Tibial artery (tissue), 4 donors: ENCODE measurements at places on chromosomes 16 and 17.

DNA sequence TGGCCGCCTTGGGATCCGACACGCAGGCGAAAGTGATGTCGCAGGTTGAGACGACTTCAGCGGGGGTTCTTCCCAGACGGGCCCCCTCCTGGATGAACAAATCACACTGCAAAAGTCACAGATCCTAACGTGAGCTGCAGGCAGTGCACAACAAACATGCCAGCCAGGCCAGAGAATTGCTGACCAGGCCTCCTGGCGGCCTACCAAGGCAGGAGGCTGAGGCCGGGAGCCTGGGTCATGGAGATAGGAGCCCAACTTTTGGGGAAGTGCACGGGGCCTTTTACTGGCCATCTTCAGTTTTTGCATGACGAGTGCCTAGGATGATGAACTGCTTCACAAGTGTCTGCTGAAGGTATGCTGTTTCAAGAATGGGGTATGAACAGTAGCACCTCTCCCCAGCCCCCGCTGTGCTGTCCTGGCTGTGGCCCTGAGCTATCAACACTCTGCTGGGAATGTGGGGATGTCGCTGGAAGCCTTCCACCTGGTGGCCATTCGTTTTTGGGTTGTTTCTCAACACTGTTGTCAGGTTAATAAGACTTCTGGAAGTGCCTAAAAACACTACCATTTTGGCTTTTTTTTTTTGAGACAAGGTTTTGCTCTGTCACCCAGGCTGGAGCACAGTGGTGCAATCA, 12.2 kb upstream of the ROGDI start:
- DNase-seq: no peak
- no peaks in the 10 kb centered on the region for H3K27me3 ChIP-seq
- H3K27ac ChIP-seq: no peak overlapping the region
- H3K36me3 ChIP-seq: peaks cover 60% of the 10 kb centered on the region
- no peak overlapping the region for H3K4me3 ChIP-seq

DNA sequence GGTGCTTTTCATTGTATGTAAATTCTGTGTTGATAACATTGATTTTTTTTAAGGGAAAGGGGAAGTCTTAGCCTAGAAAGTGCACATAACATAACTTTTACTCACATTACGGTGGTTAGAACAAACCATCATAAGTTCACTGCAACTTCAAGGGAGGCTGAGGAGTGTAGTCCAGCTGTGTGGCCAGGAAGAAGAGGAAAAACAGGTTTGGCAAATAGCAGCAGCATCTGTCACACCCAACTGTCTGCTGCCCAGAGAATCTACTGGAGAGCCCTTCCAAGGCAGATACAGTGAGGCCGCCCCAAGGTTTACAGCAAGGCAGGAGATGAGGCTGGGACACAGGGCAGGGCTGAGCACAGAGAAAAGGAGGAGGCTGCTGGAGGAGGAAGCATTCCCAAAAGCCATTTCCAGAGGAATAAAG, 60.6 kb downstream of the AIPL1 start:
- DNase-seq: no peak
- no peak overlapping the region for H3K27ac ChIP-seq
- no peak overlapping the region for H3K4me3 ChIP-seq
- no peaks in the 10 kb centered on the region for H3K36me3 ChIP-seq
- peaks cover 13% of the 10 kb centered on the region for H3K27me3 ChIP-seq
- H3K4me1 ChIP-seq: no peaks in the 10 kb centered on the region

GRCh38 chr17:55746466-55746865, 4.4 kb upstream of the PCTP start:
- no peak overlapping the region for H3K27ac ChIP-seq
- H3K4me3 ChIP-seq: no peak overlapping the region

DNA sequence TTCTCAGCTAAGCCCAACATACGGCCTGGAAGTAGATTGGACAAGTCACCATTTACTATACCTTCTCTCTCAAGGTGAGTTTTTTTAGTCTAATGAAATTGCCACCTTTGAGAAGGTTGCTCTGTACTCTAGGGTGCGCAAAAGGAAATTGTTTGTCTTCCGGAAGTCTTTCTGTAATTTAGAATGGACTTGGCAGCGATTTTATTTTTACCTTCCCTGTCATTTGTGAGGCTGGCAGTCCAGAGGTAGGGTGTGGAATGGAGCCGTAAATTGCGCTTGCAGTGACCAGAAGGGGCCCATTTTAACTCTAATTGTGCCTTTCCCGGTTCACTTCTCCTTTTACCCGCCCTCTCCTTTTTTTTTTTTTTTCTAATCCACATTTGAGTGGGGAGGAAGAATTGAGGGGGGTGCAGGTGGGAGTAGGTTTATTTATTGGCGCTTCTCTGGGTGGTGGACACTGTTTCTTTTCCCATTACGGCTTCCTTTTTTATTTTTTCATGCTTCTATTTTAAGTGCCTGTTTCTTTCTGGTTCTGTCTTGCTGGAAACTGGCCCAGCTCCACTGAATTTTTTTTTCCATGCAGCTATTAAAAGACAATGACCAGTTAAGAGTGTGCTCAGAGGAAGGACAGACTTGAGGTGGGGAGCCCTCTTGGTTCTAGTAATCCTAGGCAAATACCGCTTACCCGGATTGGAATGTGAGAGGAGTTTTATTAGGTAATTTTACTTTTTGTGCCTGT, 89.7 kb upstream of the CLEC18A start:
- H3K4me1 ChIP-seq: peaks cover 29% of the 10 kb centered on the region
- no peaks in the 10 kb centered on the region for H3K36me3 ChIP-seq
- no peaks in the 10 kb centered on the region for H3K27me3 ChIP-seq
- H3K4me3 ChIP-seq: peak overlapping the region; percentile 10

DNA sequence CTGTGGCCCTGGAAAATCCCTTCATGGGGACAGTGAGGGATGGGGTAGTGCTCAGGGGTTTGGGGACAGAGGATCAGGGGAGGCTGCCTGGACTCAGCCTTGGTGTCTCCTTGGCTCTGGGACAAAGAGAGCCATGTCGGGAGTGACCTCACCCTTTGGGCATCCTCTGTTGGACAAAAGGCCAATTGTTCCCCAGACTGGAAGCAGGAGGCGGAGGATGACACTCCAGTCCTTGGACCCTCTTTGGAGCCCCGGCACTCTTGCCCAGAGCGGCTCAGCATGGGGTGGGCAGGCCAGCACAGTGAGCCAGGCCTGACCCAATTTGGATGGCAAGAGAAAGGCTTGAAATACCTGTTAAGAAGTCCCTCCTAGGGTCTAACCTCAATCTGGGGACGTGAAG, 39.4 kb upstream of the PHB1 start:
- H3K4me3 ChIP-seq: no peak overlapping the region
- no peaks in the 10 kb centered on the region for H3K27me3 ChIP-seq
- no peak overlapping the region for H3K27ac ChIP-seq
- no peaks in the 10 kb centered on the region for H3K4me1 ChIP-seq

GRCh38 chr17:77019893-77020379, 120.8 kb upstream of the SEC14L1 start:
- no peak overlapping the region for H3K27ac ChIP-seq
- no peaks in the 10 kb centered on the region for H3K4me1 ChIP-seq
- H3K27me3 ChIP-seq: no peaks in the 10 kb centered on the region
- no peaks in the 10 kb centered on the region for H3K36me3 ChIP-seq

DNA sequence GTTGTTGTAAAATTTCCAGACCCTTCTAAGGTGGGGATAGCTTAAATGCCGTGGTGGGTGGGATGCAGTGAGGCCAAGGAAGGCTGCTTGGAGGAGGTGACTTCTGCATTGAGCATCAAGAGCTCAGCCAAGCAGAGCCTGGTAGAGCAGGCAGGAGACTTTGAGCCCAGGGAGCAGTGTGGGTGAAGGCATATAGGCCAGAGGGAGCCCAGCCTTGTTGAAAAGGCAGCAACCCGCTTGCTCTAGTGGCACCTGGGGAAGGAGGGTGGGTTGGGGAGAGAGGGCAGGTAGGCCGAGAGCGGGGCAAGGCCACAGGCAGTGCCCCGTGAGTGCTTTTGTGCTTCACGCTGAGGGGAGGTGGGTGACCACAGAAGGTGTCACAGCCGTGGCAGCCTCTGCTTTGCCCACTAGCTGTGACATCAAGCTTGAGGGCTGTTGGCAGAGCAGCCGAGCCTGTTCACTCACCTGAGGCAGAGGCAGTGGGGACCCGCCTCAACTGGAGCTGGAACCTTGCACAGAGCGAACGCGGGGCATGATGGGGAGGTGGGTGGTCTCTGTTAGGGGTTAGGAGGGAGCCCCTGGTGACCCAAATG, 56.1 kb downstream of the IRF8 start:
- DNase-seq: no peak
- no peak overlapping the region for H3K27ac ChIP-seq
- no peaks in the 10 kb centered on the region for H3K27me3 ChIP-seq

GRCh38 chr16:84819644-84820304, at the start of gene CRISPLD2:
TSS of gene CRISPLD2 (plus strand) at chr16:84819985. CDS start at chr16:84838496, 18,511 bp downstream.
- peak within 1 kb of the TSS; percentile 30 for H3K27ac ChIP-seq
- H3K4me1 ChIP-seq: peaks cover 22% of the 10 kb centered on the region
- peak; percentile 97 for DNase-seq
- no peaks in the 10 kb centered on the region for H3K27me3 ChIP-seq

GRCh38 chr16:49277766-49278566, 3.7 kb downstream of the CBLN1 start:
- DNase-seq: no peak
- H3K4me3 ChIP-seq: no peak overlapping the region
- no peaks in the 10 kb centered on the region for H3K36me3 ChIP-seq
- peaks cover 60% of the 10 kb centered on the region for H3K4me1 ChIP-seq
- H3K27me3 ChIP-seq: peaks cover 99% of the 10 kb centered on the region

- H3K27me3 ChIP-seq: no peaks in the 10 kb centered on the region
- H3K4me3 ChIP-seq: no peak overlapping the region
- H3K36me3 ChIP-seq: no peaks in the 10 kb centered on the region
- DNase-seq: no peak
- H3K4me1 ChIP-seq: no peaks in the 10 kb centered on the region
- H3K27ac ChIP-seq: no peak overlapping the region
These were observed 47.6 kb downstream of the HS3ST2 start for GRCh38 chr16:22861580-22861979.

GRCh38 chr16:81779536-81780320, 637 bp downstream of the PLCG2 start:
- H3K4me3 ChIP-seq: peak overlapping the region; percentile 47
- no peaks in the 10 kb centered on the region for H3K36me3 ChIP-seq
- H3K27ac ChIP-seq: no peak overlapping the region

DNA sequence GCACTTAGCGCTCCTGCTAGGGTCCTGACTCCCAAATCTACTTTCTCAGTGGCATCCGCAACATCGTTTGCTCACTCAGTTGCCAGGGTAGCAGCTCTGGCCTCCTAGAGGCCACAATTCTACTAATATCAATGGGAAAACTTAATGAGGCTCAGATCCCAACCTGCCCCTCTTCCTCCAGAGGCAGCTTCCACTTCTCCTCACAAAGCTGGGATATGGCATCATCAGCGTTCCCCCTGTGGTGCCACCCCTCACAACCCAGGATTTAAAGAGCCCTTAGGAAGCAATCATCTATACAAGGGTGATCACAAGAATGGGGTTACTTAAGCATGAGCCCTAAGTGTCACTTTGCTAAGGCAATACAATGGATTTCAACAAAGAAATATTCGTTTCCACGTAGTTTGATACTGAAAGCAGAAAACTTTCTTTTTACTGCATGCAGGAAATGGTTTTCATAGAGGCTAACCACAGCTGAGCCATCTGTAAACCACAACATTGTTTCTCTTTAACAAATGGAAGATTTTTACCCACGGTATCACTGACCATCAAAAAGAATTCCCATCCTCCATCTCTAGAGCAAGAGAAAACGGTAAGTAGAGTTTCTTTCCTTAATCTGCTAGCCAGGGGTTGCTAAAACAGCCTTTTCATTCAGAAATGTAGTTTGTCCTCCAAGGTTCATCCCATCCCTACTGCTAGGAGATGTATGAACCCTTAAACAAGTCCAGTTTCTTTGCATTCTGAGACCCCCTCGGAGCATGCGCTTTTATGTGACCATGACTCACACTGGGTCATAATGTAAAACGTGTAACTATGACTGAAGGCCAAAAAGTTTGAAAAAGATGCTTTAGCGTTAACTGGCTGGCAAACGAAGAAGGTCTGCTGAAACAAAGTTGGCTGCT, 68.3 kb upstream of the BCAR1 start:
- no peak overlapping the region for H3K4me3 ChIP-seq
- no peaks in the 10 kb centered on the region for H3K36me3 ChIP-seq
- peaks cover 10% of the 10 kb centered on the region for H3K4me1 ChIP-seq
- no peak for DNase-seq
- H3K27me3 ChIP-seq: no peaks in the 10 kb centered on the region

DNA sequence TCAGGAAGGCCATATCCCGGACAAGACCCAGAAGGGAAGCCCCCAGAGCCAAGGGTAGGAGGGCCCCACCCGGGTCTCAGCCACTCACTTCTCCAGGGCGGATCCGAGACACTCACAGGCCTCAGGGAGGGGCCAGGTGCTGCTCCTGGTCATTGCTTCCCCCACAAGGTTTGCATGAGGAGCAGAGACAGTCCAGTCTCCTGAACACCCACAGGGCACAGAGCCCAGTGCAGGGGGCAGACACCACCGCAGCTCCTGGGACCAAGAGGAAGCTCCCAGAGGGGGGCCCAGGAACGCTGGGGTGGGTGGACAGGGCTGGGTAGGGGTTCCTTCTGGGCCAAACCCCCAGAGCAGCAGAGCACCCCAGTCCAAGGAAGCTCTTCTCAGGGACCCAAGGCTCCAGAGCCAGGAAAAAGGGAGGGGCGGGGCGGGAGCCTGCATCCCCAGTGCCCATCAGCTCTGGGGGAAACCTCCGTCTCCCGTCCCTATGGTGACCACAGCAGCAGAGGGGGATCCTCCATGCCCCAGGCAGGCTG, 709 bp upstream of the MRPL28 start:
- DNase-seq: no peak
- H3K36me3 ChIP-seq: peaks cover 63% of the 10 kb centered on the region
- peak overlapping the region; percentile 76 for H3K27ac ChIP-seq
- H3K4me1 ChIP-seq: peaks cover 19% of the 10 kb centered on the region

DNA sequence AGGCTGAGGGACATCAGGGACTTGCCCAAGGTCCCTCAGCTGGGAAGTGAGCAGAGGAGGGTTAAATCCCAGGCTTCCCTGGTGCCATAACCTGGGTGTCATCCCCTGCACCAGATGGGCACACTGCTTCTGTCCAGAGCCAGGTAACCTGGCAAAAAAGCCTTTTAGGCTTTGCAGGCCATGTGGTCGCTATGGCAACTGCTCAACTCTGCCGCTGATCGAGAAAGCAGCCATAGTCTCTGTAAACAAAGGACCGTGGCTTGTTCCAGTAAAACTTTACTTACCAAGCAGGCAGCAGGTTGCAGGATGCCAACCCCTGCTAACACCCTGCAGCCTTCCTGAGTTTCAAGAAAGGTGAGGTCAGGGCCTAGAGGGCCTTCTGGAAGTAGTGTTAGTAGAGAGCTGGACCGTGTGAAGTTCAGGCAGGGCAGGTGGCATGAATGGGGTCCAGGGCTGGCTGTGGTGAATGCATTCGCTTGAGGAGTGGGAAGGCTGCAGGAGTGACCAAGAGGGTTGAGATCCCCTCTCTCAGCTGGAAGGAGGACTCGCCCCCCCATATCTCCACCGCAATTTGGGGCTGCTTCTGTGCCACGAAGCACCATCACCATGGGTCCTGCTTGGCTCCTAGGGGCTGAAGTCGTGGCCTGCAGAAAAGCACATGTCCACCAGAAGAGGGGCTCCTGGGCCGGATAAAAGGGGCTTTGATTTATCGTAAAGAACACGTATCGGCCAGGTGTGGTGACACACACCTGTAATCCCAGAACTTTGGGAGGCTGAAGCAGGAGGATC, 91.3 kb downstream of the SOCS1 start:
- H3K27ac ChIP-seq: no peak overlapping the region
- peaks cover 17% of the 10 kb centered on the region for H3K36me3 ChIP-seq
- peaks cover 19% of the 10 kb centered on the region for H3K4me1 ChIP-seq

GRCh38 chr17:75394332-75394918, 11.1 kb downstream of the GRB2 start:
- peaks cover 26% of the 10 kb centered on the region for H3K4me1 ChIP-seq
- no peaks in the 10 kb centered on the region for H3K36me3 ChIP-seq
- H3K4me3 ChIP-seq: peak overlapping the region; percentile 55
- no peak for DNase-seq
- peak overlapping the region; percentile 70 for H3K27ac ChIP-seq

- no peaks in the 10 kb centered on the region for H3K36me3 ChIP-seq
- no peak overlapping the region for H3K4me3 ChIP-seq
- H3K4me1 ChIP-seq: peaks cover 3% of the 10 kb centered on the region
- peaks cover 6% of the 10 kb centered on the region for H3K27me3 ChIP-seq
These were observed 17.3 kb upstream of the WFDC1 start for GRCh38 chr16:84277244-84277823.
